Esophagus mucosa (tissue), 1 donor: ENCODE measurements at places on chromosomes 3 and 15.

DNA sequence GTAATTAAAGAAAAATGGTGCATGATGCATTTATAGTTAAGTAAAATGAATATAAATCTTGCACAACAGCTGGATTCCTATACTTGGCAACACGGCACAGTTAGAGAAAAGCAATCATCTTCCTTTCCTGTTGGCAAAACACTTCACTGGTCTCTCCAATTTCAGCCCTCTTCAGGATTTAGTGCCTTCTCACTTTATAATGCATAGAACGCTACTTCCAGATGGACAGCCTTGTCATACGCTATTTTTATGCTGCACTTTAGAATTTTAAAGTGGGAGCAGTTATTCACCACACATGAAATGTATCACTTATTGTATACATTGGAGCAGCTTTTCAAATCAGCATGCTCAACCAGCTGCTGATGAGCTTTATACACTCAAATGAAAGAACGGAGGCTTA lies 194.4 kb upstream of the GBE1 start:
- ATAC-seq = no peak

- no peak for ATAC-seq
Observed at GRCh38 chr15:71599418-71600151, 210.8 kb upstream of the NR2E3 start.

GRCh38 chr15:46091860-46092450 lies 457.1 kb downstream of the SQOR start:
- ATAC-seq = no peak

DNA sequence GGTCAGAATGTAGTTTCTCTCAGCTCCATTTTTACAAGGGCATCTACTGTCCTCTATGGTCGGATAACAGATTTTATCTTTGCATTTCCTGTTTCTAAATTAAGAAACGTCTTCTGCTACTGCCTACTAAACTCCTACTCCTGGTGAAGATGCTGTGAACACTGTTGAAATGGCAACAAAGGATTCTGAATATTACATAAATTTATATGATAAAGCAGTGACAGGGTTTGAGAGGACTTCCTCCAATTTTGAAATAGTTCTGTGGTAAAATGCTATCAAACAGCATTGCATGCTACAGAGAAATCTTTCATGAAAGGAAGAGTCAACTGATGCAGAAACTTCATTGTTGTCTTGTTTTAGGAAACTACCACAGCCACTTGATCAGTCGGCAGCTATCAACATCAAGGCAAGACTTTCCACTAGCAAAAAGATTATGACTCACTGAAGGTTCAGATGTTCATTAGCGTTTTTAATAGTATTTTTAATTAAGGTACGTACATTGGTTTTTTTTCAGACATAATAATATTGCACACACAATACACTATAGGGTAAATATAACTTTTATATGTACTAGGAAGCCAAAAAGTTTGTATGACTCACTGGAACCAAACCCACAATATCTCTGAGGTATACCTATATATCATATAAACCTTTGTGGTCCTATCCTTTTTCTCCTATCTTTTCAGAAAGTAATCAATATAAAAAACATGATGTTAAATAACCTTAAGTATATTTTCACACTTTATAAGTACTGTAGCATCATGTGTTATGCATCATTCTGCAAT lies 156.1 kb downstream of the STAG1 start:
- ATAC-seq = no peak

GRCh38 chr3:59327376-59327808 lies 277.6 kb upstream of the CFAP20DC start:
- ATAC-seq = peak; percentile 61

DNA sequence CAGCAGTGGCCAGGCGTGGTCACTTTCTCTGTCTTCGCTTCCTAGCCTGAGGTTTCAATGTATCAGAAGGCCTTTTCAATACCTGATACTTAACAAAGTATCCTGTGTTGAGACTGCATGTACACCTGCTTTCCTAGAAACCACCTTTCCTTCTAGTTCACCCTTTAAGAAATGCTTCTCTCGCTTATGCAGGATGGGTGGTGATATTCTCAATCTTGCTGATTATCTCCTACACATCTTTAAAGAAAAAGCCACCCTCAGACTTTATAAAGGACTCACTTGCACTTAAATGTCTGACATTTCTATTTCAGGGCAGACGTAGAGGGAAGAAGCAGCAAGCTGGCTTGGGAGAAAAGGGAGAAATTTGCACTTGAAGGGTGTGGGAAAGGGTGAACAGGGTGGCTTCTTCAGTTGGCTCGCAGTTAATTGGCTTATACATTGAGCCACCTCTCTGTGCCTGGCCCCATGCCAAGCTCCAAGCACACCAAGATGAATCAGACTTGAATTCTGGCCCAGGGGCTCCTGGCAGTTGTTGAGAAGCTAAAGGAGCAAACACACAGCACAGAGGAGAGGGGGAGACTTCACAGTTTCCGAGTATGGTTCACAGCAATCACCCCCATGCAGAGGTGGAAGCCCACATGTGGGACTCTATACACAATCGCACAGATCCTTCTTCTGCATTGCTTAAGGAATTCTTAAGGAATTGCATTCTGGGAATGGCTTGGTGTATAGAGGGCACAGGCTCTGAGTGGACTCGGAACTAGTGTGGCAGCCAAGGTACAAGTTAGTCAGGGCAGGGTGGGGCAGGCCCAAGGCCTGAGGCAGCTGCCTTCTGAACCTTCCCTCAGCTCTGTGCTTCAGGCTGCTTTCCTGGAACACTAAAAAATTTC lies 1.3 kb downstream of the ARL6IP5 start:
- peak; percentile 88 for ATAC-seq

- ATAC-seq = peak; percentile 31
Observed at GRCh38 chr15:72342385-72342784, 22.4 kb upstream of the CELF6 start.

DNA sequence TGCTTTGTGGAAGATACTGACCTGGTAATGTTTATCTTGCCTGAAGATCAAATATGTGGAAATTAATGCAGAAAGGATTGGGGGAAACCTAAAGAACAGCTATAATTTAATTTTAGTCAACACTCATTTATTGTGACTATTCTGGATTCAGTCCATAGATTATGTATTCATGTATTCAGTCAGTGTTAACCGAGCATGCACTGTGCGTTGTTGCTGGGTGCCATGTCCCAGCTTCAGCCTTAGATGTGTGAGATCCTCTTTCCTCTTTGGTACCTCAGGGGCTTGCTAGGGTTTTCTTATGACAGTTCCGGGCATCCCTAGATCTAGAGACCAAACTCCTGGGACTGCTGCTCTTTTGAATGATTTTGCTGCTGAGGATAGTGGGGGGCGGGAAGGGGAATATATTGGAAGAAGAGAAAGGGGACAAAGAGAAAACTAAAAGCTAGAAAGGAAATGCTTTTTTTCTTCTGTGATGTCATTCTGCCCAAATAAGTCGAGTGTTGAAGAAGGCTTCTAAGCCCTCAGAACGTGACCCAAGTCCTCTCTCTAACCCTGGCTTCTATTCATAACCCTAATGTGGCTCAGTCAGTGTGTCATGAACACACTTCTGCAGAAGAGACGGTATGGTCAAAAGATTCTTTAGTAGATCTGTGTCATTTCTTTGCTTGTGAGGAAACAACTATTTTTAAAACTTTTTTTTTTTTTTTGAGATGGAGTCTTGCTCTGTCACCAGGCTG lies 33.5 kb downstream of the STARD9 start:
- ATAC-seq = no peak

DNA sequence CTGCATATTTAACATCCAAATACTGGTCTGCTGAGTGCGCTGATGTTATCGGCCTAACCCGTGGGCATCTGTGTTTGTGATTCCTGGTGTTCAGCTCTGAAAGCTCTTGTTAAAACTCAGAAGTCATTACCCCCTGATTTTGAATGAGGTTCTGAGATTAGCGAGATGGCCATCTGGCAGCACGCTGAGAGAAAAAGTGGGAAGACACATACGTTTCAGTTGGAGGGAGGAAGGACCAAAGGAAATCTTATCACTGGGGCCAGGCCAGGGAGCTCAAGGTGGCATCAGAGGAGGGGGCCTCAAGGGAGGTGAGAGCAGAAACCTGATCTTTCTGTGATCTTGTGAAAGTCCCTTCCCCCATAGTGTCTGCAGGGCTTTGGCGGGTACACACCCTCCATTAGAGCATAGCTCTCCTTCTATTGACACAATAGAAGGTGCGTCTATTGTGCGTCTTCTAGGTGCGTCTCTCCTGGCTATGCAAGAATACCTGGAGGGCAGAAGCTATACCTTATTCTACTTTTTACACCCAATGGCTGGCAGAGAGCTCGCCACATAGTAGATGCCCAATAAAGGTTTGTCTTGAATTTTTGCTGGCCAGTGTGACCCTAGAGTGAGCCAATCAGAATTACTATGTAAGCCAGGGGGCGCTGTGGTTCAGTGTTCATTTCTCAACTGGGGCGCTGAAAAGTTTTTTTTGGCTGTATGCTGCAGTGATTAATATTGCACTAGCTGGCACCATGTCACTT lies 182.4 kb downstream of the SHQ1 start:
- ATAC-seq = peak; percentile 72

- ATAC-seq = no peak
Observed at GRCh38 chr3:105731686-105732085, 137.1 kb downstream of the CBLB start.

DNA sequence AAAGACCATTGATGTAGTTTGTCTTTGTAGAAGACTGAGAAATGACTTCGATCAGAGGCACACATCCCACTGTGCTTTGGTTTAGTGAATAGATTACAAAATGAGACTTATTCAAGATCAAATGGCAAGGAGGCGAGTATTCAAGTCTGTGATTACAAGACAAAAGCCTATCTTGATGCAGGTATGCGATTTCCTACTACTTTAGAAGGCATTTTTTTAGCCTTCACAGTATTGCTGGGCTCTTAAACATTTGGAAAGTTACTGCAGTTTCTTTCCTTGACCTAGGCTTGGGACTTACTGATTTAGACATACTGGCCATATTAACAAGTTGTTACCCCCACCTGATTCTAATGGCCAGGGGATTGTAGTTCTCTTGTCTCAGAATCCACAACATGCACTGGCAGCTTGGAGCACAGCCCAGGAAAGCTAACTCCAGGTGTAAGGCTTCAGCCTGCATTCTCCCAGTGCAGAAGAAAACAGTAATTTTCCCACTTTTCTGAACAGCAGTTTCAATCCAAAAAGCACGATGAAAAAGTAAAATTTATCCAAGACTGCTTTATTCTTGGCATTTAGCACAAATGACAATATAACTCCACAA lies 311.6 kb downstream of the EPHA6 start:
- ATAC-seq = no peak

GRCh38 chr3:23330568-23330967 lies 127.4 kb downstream of the UBE2E2 start:
- ATAC-seq = no peak

DNA sequence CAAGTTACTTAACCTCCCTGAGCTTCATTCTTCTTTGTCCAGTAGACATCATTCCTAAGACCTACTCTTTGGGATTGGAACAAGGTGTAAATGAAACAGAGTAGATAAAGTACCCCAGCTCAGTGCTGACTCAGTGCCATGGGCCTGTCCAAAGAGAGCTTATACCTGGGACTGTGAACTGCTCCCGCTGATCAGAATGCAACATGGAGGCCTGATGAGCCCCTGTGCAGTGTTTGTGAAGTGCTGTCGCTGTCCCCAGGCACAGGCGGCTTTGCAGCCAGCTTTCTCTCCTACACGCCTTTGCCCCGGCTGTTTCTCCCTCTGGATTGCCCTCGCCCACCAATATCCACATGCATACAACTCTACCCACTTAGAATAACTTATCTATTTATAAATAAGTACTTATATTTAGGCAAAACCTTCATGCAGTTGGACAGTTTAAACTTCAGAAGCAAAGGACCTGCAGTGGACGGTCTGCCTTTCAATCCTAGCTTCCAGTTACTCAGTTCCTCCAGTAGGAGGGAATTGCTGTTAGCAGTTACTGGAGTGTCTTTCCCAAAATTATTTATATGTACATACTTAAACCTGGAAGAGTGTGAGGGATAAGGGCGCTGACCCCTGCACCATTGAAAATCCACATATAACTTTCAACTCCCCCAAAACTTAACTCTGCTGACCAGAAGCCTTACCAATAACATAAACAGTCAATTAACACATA lies 80.0 kb downstream of the CORO2B start:
- no peak for ATAC-seq

DNA sequence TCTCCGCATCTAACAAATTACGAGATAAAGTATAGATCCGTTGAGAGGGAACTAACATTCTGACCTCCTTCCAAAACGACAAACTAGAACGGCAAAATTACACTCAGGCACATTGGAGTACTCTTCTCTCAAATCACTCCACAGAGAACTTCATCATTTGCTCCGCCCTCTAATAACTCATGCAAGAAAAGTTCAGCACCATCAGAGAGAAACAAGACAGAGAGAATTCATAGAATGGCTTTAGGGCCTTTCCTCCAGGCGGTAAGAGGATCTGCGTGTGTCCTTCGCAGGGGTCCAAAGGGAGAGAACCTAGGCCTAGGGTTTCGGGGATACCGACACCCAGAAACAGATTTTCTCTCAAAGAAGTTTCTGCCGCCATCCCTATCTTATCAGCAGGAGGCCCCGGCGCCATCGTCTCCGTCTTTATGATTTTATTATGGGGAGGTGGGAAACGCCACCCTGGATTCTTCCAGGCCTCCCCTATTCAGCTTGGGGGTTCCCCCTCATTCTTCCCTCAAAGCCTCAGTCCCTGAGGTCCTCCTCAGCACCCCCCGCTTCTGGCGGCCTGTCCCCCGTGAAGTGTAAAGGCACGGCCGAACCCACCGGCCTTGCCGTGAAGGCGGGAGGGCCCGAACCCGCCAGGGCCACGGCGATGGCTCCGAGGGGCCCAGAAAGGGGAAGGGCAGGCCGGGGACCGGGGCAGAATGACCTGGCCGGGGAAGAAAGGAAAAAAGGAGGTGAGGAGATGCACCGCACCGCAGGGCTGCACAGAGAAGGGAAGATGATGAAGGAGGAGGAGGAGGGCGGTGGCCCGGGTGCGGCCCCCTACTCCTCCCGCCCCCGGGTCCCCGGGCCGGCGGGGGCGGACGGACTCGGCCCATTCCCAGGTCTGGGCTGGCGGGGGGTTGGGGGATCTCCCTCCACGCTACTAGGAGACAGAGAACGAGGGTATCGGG lies 768 bp downstream of the UBXN7 start:
- peak; percentile 45 for ATAC-seq

DNA sequence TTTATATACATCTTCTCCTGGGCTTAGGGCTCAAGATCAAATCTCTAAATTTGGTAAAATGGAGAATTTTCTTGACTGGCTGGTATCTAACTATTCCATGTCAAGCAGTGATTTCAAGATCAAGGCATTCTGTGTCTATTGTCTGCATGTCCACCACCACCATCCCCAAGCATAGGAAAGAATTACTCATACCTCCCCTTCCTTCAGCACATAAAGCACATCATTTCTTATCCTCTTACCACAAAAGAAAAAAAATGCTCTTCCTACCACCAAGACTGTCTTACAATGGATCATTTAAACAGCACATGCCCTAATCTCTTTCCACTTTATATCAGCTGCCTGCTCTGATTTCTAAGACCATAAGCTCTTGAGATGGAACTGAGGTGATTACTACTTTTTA lies 470.5 kb upstream of the THBS1 start:
- ATAC-seq = no peak
